ENCODE measurements at places on chromosomes 4 and X.

GRCh38 chrX:13836575-13836974 lies 19.7 kb upstream of the GPM6B start:
- DNase-seq = no peak

DNA sequence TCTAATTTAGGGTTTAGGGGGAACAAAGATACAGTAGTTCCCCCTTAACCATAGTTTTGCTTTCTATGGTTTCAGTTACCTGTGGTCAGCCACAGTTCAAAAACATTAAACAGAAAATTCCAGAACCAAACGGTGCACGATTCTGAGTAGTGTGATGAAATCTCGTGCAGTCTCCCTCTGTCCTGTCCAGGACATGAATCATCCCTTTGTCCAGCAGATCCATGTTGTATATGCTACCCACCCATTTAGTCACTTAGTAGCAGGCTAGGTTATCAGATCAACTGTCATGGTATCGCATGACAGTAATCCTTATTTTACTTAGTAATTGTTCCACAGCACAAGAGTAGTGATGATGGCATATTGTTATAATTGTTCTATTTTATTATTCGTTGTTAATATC lies 556.1 kb downstream of the IL1RAPL1 start:
- DNase-seq = no peak

DNA sequence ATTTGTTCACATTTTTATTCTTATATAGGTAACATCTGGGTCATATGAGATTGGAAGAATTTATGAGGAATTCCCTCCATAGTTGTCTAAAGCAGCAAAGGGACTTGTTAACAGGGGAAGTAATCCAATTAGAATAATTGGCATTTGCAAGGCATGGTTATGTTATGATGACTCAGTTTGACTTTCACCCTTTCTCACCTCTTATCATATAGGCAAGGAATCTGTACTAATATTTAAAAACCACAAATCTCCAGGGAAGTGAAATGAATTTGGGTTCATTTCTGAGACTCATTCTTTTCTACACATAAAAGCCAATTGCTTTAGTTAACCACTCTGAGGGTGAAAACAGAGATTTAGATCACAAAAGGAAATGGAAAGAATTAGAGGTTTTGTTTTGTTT lies 281.5 kb upstream of the DKK2 start:
- DNase-seq = no peak

- DNase-seq = no peak
Observed at GRCh38 chr4:166377578-166377977, 504.5 kb downstream of the TLL1 start.

DNA sequence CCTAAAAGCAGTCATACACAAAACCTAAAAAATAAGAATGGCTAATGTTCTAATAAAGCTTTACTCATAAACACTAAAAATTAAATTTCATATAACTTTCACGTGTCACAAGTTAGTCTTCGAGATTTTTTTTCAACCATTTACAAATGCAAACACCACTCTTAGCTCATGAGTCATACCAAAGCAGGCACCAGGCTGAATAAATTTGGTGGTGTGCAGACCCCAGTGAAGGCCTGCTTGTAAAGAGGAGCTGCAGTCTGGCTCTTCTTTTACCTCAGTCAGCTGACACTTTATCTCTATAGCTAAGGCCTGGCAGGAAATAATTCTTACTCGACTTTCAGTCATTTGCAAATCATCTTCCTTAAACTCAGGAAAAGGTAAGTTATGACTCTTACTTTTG lies 37.4 kb downstream of the CLOCK start:
- DNase-seq = no peak

DNA sequence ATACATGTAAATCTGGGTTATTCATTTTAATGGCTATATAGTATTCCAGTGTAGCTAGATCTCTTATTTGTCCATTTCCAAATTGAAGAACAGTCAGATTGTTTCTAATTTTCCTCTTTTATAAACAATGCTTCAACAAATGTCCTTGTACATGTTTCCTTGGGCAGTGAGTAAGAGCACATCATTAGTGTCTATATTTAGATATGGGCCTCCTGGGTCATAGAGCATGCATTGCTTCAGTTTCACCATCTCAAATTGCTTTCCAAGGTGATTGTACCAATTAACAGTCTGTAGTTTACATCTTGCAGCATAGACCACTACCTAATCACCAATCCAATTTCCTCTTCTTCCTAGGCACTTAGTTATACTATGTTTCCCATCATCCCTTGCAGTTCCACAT lies 13.4 kb downstream of the PHKA2 start:
- DNase-seq = no peak

DNA sequence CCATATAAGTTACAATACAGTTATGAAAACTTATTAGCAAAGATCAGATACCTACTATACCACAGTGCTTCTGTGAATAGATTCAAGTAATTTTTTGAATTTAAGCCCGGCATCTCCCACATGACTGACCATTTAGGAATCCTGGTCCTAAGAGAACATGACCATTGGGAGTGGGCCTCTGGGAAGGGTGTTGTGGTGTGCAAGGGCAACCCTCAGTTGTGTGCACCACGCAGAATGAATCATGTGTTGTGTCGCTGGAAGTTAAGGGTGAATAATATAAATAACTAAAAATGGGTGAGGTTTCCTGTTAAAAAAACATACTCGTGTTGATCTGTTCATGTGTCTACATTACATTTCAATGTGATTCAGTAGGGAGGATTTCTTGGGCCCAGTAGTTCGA lies 15.5 kb downstream of the CPE start:
- DNase-seq = no peak

- DNase-seq = peak; percentile 89
Observed at GRCh38 chr4:108360754-108361445, 192.2 kb upstream of the LEF1 start.

DNA sequence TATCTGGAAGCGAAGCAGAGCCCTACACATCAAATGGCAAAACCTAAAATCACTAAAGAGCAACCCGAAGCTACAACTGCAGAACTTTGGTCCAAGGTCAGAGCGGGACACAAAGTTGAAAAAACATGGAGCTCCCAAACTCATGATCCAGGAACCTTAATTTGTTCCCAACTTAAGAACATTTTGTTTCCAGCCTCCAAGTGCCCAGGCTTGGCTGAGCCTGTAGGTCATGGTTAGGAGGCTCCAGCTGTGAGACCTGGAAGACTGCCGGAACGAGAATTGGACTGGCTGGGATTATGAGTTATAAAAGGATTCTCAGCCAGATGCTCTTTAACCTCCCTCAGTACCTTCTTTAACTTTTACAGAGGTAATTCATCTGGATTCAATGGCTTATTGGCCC lies 349.1 kb upstream of the DDX53 start:
- DNase-seq = no peak

GRCh38 chr4:86250619-86251018 lies 109.2 kb downstream of the MAPK10 start:
- no peak for DNase-seq

DNA sequence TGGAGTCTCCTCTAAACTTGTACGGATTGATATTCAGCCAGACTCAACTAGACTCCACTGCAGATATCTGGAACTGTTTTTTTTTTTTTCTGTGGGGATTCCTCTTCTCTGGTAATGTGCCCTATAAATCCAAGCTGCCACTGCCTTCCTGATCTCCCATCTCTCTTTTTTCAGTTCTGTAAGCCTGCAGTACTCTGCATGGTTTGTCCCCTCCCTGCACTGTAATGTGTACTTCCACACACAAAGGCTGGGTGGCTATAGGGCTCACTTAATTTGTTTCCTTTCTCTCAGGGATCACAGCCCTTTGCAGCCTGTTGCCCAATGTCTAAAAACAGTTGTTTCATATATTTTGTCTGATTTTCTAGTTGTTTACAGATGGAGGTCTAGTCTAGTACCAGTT lies 84.7 kb upstream of the RPA4 start:
- DNase-seq = no peak

GRCh38 chrX:24955372-24955930 lies 60.3 kb downstream of the ARX start:
- DNase-seq = no peak

DNA sequence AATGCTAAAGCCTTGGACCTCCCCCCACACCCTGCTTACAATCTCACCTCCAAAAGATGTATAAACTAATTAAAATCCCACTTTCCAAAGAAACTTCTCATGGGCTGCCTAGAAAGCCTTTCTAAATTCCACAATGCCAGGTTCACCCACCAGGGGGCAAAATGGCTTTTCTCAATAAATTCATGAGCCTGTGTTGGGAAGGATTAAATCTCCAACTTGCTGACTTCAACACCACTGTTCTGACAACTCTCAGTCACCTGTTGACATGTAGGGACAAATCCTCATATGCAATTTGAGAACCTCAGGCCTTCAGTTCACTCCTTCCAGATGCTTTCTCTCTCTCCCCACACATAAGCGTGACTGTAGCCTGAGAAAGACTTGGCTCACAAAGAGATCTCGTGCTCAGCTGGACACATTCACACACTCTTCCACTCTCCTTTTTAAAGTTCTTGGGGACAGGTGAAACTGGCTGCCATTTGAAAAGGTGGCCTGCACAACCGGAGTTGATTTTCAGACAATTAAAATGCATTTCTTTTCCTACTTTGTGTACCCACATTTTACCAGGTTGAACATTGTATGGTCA lies 88.6 kb upstream of the PRPS2 start:
- DNase-seq = no peak

DNA sequence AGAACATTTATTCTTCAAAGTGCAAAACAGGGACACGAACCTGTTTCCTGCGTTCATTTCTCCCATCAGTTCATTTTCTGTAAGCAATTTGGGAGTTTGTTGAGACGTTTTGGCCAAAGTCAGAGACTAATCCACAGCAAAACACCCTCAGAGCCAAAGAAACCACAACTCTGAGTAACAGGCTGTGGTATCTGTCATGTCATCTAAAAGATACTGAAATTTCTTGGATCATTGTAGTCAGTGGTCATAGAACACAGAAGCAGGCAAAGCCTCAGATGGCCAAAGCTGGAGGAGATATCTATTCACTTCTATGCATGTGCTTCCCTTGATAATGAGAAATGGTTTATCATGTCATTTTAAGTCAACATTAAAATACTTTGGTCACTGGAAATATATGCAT lies 485.6 kb upstream of the GALNT7 start:
- no peak for DNase-seq

GRCh38 chr4:172404676-172405075 lies 591.5 kb downstream of the GALNTL6 start:
- DNase-seq = no peak

GRCh38 chr4:2781911-2782310 lies 11.0 kb upstream of the SH3BP2 start:
- no peak for DNase-seq

DNA sequence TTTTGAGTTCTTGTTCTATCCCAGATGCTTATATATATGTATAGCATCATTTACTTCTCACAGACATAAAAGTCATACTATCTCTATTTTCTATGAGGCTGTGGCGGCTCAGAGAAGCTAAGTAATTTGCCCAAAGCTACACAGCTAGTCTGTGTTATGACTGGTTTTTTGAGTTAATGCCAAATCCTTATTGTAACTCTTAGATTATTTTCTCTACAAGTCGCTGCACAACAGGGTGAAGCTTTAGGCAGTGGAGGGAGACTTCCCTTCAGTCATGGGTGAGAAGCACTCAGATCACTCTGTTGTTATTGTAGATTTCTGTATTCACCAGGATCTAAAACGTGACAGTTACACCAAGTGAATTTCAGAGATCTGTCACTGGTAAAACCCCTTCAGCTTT lies 48.1 kb downstream of the WWC2 start:
- DNase-seq = no peak

GRCh38 chr4:76679691-76680090 lies 218.3 kb downstream of the SOWAHB start:
- no peak for DNase-seq

DNA sequence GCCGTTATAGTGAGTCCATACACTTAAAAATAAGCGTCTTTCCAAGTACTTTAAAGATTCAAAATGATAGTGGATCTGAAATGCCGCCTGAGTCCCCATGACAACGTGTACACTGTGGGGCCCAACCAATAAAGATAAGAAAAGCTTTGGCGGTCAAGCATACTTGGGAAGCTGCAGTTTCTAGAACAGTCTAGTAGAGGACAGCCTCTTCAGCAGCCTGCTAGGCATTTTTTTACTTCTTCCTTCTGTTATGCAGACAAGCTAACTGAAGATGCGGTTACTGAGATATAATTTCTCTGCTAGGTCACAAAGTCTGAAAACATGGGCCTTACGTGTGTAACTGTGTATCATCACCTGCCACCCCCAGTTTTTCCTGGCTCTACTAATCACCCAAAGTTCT lies 402 bp upstream of the UPRT start:
- DNase-seq = no peak

GRCh38 chr4:152218576-152218975 lies 317.3 kb downstream of the FBXW7 start:
- no peak for DNase-seq

- no peak for DNase-seq
Observed at GRCh38 chr4:109576462-109576861, 16.4 kb downstream of the MCUB start.

DNA sequence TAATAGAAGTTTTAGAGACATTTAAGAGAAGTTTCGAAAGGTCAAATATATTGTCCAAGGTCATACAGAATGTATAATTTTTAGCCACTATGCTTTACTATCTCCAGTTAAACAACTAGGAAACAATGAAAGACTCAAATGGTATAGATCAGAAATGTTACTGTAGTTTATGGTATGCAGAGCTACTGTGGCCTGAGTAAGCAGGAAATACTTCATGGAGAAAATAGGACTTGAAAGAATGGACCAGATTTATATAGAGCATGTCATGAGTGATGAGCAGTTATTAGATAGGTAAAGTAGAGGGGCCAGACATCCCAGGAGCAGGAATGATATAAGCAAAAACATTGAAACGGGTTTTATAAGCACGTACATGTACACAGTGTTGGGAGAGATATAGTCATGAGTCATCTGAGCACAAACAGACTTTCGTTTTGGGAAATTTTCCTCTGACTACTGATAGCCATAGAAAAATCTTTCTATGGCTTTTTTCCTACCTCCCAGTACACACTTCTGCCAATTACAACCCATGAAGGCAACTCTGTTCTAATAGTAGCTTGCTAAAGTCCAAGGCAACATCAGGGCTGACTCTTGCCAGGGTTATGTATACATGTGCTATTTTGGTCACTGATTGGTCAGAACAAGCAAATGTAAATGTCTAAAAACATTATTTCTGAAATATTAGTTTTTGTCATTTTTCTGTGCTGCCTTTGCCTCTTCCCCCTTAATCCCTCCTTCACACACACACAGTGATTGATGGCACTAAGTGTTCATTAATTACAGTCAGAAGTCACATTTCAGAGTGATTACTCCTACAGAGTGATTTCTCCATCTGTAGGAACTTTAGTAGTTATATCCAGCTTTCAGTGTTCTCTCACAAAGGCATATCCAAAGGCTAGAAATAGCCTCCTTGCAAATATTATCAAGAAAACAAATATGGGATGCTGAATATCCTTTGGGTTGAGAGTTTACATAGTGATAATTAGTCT lies 198.7 kb downstream of the ENOX2 start:
- no peak for DNase-seq

- no peak for DNase-seq
Observed at GRCh38 chrX:131979116-131979515, 44.0 kb upstream of the STK26 start.

GRCh38 chr4:6715704-6716017 lies 313 bp upstream of the BLOC1S4 start:
- DNase-seq = no peak

- DNase-seq = no peak
Observed at GRCh38 chrX:103949506-103949905, 12.9 kb upstream of the TMSB15B start.

Measured in GM03348 (cell line).